Bronchus fibroblast of lung (primary cell): ENCODE measurements at places on chromosomes 4 and X. TPM values are rescaled to one million over a fixed set of nuclear protein-coding genes. Genes with fewer than 3 reads are reported as not detected.

ERVMER34-1 gene
- 0.15 and 0.17 TPM in 2 replicates for total RNA-seq

CCDC158 gene
- total RNA-seq: under 0.01 TPM in 1 of 2 replicates, not detected in the other

MPP1 gene
- 25.7 and 27.6 TPM in 2 replicates for total RNA-seq

USP17L17 gene
- not detected in 2 replicates for total RNA-seq

IL2 gene
- not detected in 2 replicates for total RNA-seq

FUNDC1 gene
- 12.0 and 14.1 TPM in 2 replicates for total RNA-seq

FRMD7 gene
- not detected in 2 replicates for total RNA-seq

RIPPLY1 gene
- not detected in 2 replicates for total RNA-seq

CCSER1 gene
- not detected in 2 replicates for total RNA-seq

IGFBP7 gene
- 20.1 and 26.7 TPM in 2 replicates for total RNA-seq

AWAT1 gene
- not detected in 2 replicates for total RNA-seq

SLC2A9 gene
- total RNA-seq: 0.17 and 0.89 TPM in 2 replicates

ZAR1 gene
- total RNA-seq: not detected in 2 replicates
